Stimulated activated naive CD8-positive, alpha-beta T cell treated with anti-CD3 and anti-CD28 coated beads, Interleukin-15, Interleukin-2, amounts not matched to agents 100 U/mL and 50 U/mL, for 24 hours (primary cell): ENCODE measurements at places on chromosomes 4 and X.

- no peak for DNase-seq
Observed at GRCh38 chr4:16048619-16049419, 35.0 kb downstream of the PROM1 start.

DNA sequence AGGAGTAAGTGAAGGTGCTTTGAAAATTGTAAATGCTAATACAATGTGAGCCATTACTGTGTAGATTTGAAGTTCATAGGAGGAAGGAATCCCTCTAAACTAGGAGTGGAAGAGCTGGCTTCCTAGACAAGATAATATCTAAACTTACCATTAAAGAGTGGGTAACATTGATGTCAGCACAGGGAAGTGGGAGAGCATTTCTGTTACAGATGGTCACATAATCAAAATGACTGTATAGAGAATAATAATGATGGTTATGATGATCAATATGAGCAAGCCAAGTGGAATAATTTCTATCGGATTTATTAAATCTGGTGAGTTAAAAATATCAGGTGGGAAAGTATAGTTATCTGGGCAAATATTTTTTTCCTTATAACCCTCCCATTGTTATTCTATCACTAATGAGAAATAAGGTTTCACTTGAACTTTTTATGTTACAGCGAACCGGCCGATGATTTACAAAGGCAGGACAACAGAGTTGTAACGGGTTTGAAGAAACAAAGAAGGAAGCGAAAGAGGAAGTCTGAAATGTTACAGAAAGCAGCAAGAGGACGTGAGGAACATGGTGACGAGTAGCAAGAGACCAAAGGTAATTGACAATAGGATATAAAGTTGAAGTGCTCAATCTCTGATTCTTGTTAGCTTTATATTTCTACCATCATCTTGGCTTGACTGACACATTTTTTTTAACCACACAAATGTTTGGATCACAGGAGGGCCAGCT is 43.5 kb downstream of the FMR1NB start:
- no peak for DNase-seq

DNA sequence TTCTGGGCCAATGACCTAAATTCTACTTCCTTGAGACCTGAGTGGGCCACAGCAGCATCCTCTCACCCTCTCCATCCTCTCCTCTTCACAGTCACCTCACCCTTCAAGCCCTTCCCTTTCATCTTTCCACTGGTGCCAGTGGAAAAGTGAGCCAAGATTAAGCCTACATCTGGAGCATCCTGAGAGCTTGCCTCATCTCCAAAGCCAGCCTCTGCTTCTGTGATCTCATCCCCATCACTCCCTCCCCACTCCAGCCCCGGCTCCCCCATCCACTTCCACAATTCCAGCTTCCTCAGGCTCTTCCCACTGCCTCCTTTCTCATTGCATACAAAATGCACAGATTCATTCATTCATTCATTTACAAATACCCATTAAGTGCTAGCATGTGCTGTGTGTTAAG is 10.1 kb upstream of the RASL11B start:
- DNase-seq = no peak

DNA sequence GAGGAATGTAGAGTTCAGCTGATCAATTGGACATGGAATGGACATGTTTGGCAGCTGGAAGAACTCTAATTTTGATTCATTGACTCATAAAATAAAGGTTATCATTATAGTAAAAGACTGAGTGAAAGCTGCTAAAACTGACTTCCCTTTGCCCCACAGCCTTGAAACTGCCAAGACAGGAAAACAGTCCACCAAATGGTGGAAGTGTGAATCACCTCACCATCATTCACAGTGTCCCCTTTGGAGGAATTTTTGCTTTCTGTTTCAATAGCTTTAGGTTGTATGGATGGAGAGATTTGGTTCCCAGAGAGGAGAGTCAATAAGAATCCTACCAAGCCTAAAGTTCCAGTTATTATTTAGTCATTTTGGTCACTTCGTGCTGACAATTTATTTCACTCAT is 20.8 kb upstream of the FREM3 start:
- DNase-seq = no peak

GRCh38 chr4:87531621-87532020 is 2.4 kb upstream of the SPARCL1 start:
- no peak for DNase-seq
